ENCODE measurements at places on chromosomes 12 and 14.

- DNase-seq, result peak; percentile 79
Measured at GRCh38 chr14:68544081-68544892, 248.6 kb downstream of the ZFP36L1 start.

GRCh38 chr12:40185303-40185693 lies 39.5 kb upstream of the LRRK2 start:
- DNase-seq, result no peak

GRCh38 chr12:119412811-119413794 lies 78.6 kb downstream of the CCDC60 start:
- peak; percentile 84 for DNase-seq

DNA sequence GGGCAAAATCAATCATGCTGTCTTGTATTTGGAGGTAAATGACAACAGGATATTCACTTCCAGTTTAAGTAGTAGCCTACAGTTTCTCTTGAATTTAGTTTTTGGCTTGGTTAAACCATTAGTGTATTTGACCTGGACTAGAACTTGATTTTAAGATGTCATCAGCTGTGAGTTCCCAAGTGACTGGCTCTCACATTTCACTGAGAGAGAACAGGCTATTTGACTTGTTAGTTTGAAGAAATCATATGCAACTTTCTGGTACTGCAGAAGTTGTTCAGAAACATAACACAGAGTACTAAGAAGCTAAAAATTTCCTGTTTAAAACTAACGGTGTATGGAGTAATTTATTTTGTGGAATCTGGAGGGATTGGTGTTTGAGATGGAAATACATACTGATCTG lies 22.3 kb downstream of the MNAT1 start:
- DNase-seq, result no peak

GRCh38 chr12:75971253-75971652 lies 60.3 kb downstream of the PHLDA1 start:
- DNase-seq, result no peak

- DNase-seq, result peak; percentile 94
Measured at GRCh38 chr14:103074729-103075367, 9.2 kb upstream of the LBHD2 start.

DNA sequence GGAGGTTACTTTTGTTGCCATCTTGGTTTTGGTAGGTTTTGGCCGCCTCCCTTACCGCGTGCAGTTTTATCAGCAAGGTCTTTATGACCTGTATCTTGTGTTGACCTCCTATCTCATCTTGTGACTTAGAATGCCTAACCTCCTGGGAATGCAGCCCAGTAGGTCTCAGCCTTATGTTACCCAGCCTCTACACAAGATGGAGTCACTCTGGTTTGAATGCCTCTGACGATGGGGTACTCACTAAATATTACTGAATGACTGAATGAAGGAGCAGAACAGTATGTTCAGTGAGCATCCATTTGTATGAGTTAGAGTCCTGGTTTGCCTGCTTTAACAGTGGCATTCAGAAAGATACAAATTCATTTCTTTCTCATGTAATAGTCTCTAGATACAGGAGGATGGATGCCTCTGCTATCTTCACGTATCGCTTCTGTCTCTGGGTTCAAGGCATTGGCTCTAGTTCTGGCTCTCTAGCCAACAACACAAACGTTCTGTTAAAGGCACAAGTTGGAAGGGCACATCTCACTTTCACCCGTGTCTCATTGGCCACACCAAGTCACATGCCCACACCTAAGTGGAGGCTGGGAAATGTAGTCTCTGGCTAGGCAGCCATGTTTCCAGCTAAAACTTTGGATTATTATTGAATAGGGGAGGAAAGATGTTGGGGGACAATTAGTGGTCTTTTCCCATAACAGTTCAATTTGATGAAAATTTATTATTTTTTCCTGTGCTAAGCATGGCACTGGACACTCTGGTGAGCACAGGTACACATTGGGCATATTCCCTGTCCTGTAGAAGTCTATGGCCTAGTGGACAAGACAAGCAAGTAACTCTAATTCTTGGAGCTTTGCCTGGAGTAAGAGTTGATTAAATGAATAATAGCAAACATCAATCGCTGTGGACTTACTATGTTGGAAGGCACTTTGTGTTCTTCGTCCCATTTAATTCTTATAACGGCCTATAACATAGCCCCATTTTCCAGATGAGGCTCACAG lies 75.2 kb upstream of the RPH3A start:
- DNase-seq, result no peak

DNA sequence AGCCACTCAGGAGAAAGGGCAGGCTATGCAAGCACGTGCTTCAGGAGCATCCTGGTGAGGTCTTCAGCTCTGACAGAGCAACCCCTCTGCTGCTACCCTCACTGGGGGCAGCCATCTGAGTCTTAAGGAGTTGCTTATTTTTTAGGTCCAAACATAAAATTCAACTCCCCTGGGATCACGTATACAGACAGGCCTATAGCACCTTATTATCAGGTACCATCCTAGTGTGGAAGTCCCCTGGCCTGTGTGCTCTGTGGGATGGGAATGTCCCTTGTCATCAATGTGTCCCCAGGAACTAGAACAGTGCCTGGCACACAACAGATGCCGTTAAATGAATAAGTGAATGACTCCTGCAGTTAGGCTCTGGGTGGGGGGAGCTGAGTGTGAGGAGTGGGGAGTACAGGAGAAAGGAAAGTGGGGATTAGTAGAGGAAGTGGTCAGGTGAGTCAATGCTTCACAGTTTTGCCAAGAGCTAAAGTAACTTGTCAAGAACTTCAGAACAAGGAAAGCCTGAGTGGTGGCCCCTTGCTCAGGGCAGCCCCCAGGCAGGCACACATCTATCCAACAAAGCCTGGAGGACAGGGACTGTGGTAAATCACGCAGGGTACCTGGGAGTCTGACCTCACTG lies 33.5 kb downstream of the DAD1 start:
- no peak for DNase-seq

DNA sequence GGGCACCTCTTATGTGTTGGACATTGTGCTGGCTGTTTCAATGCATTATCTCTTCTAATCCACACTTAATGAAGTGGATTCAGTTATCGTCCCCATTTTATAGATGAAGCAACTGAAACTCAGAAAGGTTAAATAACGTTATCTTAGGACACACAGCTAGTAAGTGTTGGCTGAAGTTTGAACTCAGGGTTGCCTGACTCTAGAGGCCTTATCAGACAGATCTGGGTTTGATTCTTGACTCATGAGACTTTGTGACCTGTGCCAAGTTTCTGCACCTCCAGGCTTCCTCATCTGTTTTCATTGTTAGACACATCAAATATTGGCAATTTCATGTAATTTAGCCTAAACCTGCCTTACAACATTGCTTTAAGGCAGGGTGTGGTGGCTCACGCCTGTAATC lies 18.2 kb upstream of the IRF2BPL start:
- DNase-seq, result no peak

GRCh38 chr12:51403159-51403558 lies 12.0 kb upstream of the GALNT6 start:
- DNase-seq, result no peak

GRCh38 chr14:101254805-101255764 lies 306.2 kb upstream of the DIO3 start:
- no peak for DNase-seq

Data from right cardiac atrium (tissue), 5 donors.